Posterior vena cava (tissue), 2 donors: ENCODE measurements at places on chromosomes 11 and 22. TPM values are rescaled to one million over a fixed set of nuclear protein-coding genes. Genes with fewer than 3 reads are reported as not detected.

DNA sequence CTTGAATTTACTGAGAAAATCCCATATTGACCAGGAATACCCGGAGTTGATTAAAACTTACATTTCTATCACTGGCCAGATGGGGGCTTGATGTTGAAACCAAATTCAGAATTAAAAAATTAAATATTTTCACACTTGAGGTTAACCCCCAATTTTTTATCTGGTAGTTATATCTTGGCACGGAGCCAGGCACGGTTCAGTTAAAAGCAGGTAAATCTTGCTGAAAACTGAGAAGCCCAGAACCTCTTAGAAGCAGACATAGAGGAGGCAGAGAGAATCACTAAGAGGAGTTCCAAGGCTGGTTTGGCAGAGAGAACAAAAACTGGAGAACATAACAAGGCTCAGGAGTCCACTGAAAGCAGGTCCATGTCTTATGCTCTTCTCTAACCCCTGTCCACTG lies 77.7 kb downstream of the USP35 start:
- no peak for DNase-seq

- no peak for DNase-seq
Observed at GRCh38 chr11:75152090-75152489, 1.2 kb downstream of the SLCO2B1 start.

DNA sequence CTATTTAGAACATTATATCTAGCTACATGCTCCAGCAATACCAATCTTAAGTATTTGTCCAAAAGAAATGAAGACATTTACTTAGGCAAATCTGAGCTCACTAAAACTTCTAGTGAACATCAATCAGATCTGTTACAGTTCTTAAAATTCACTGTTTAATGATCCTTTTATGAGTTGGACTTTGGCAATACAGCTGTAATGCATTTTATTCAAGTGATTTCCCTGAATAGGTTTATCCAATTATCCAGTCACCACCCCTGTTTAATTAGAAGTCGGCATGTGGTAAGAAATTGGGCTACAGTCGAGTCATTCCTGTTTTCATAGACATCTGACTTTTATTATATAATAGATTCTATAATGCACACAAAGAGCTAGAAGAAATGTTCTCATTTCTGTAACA lies 1029.0 kb upstream of the TENM4 start:
- no peak for DNase-seq

The MYEOV gene
- total RNA-seq: 0.46 TPM

- DNase-seq: no peak
Observed at GRCh38 chr11:104098132-104098531, 61.7 kb downstream of the DDI1 start.

- DNase-seq: no peak
Observed at GRCh38 chr11:31106326-31106725, 263.2 kb downstream of the DCDC1 start.

- DNase-seq: no peak
Observed at GRCh38 chr11:111676878-111677585, 74.8 kb downstream of the SIK2 start.

DNA sequence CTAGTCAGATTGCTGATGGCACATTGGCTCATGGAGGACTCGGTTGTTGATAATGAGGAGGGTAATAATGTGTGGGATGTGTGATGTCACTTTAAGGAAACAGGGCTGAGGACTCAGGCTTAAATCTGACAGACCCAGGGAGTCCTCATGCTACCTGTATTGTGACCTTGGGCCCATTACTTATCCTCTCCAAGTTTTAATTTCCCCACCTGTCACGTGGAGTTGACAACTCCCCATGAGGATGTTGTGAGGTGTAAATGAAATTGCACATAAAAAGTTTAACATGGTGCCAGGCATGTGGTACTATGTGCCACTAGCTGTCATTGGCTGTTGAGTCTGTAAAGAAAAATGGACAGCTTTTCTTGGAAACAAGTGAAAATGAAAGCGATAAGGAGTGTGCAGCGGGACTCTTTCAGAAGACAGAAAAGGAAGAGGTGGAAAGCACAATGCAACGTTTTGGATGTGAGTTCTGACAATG lies 15.3 kb downstream of the IL10RA start:
- no peak for DNase-seq

The GPR83 gene
- 0.05 TPM for total RNA-seq
